ENCODE measurements at places on chromosomes 1 and 21.
A peak's percentile ranks its signal among the peaks of the same experiment; 100 is the strongest.

GRCh38 chr1:110434946-110435345 is 16.0 kb upstream of the PROK1 start:
- DNase-seq: no peak

DNA sequence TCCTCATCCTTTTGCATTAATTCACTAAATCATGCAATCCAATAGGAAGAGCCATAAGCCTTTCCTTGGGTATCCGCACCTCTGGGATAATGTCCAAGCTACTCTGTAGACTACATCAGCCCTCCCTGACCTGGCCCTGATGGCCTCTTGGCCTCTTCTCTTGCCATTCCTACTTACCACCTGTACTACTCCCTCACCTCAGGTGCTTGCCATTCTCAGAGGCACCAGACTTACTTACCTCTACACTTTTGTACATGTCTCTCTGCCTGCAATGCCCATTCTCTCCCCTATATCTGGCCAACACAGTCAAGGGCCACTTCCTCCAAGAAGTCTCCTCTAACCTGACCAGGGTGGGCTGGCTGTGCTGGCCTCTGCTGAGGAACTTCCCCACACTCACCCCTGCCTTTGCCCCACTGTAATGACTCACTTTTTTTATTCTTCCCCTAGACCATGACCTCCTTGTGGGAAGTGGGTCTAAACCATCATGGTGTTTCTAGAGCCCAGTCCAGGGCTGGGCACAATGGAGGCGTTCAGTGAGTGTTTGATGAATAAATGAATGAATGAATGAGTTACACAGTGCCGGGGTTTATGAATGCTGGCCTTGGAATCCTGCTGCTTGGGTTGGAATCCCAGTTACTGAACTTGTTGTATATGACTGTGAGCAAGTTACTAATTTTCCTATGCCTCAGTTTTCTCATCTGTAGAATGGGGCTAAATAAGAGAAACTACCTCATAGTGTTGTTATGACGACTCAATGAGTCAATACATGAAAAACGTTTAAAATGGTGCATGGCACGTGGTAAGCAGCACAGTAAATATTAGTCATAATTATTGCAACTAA is 179.8 kb downstream of the FOXD2 start:
- DNase-seq: no peak

DNA sequence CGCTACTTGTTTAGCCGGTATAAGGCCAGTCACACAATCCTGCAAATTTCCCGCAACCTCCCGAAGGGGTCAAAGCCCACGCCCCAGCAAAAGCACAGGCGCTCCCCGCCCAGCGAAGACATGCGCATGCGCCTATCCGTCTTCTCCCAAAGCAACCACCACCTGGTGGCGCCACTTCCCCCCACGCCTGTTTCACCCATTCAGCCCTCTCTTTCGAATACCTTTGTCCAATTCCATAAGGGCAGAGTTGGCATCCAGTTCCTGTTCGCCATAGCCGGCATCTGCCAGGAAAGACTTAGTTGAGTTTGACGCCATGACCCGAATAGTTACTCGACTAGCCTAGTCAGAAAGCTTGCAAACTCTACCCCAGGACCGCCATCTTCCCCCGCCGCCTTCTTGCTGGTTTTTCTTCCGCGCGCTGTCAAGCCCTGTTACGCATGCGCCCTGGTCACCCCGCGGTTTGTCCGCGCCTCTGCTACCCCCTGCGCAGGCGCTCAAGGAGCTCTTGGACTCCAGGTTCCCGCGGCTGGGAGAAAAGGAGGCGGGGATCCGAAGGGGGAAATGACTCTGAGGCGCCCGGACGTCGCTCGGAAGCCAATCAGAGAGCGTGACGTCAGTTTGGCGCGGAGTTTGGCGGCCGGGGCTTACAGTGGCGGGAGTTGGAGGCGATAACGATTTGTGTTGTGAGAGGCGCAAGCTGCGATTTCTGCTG is at the start of the genes DTL and INTS7:
TSS of gene DTL (plus strand) at position 626 of the 712 bp plus-strand sequence. CDS start 143 bp downstream, outside the sequence.
TSS of gene INTS7 (minus strand) at position 435 of the 712 bp plus-strand sequence. CDS start at position 315, 120 bp downstream.
- peak; percentile 85 for DNase-seq

DNA sequence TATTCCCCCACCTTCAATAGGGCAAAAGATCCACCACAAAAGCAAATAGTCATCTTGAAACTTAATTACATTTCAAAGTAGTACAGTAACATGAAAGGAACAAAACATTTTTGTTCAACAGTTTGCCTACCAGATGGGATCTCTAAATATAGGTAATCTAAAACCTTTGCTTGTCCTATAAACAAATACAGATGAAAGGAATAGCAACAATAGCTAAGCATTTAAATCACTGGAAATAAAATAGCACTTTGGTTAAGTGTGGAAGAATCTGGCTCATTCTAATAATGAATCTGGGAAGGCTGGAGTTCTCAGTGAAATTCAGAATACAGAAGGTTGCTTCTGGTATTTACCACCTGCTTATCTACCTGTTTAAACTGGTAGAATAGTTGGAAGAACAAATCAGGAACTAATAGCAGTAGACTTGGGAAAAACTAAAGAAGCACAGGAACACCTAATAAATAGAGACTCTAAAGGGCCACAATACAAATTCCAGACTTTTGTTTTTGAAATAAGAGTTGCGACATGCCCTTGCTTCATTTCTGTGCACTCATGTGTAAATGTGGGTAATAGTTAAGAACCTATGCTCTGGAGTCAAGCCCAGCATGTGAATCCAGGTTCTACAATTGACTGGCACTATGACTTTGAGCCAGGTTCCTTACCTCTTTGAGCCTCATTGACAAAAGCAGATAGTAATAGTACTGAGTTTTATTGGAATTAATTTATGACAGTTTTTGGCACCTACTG is 2.3 kb upstream of the LYPLAL1 start:
- DNase-seq: no peak

- no peak for DNase-seq
Measured at GRCh38 chr1:215475796-215476481, 91.2 kb upstream of the KCTD3 start.

- no peak for DNase-seq
Measured at GRCh38 chr1:113905435-113905861, 322 bp downstream of the DCLRE1B start.

DNA sequence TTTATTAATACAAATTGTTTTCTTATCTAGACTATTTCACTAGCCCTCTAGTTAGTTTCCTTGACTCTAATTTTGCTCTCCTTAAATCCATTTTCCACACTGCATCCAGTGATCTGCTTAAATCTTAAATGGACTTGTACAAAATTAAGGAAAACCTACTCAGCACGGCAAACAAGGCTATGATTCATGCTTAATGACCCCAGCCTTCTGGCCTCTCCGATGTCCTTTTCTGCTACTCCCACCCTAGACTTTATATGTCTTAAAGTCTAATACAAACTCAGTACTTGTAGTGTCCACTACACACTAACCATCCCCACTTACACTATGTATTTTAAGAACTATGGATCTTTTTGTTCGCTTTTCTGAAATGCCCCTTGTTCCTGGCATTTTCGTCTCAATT is 2.2 kb downstream of the TMED5 start:
- no peak for DNase-seq

GRCh38 chr1:82844911-82845827 is 1044.4 kb downstream of the ADGRL2 start:
- peak; percentile 14 for DNase-seq

- DNase-seq: peak; percentile 65
Measured at GRCh38 chr1:235415008-235415904, 48.0 kb downstream of the TBCE start.

DNA sequence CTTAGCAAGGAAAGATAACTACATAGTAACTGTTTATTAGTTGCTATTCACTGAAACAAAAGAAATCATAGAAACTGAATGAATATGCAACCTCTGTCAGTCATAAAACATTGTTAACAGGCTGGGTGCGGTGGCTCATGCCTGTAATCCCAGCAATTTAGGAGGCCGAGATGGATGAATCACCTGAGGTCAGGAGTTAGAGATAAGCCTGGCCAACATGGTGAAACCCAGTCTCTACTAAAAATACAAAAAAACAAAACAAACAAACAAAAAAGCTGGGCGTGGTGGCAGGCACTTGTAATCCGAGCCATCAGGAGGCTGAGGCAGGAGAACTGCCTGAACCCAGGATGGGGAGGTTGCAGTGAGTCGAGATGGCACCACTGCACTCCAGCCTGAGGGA is 44.1 kb downstream of the CRB1 start:
- no peak for DNase-seq

- no peak for DNase-seq
Measured at GRCh38 chr1:70714149-70714548, 303.1 kb downstream of the CTH start.

GRCh38 chr1:218613105-218613504 is 268.0 kb downstream of the TGFB2 start:
- DNase-seq: no peak

- DNase-seq: peak; percentile 99
Measured at GRCh38 chr21:17454315-17455027, 58.4 kb upstream of the CXADR start.

DNA sequence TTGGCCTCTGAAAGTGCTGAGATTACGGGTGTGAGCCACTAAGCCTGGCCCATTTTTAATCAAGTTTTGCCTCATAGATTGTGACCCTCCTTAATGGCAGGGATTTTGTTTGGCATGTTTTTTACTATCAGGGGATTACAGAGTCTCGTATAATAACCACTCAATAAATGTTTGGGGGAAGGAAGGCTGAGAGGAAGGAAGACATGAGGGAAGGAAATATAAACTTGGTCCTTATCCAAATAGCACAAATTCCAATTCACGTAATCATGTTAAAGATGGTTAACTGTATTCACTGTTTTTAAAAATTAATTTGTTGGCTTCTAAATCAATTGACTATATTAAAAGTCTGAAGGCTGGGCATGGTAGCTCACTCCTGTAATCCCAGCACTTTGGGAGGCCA is 30.9 kb upstream of the SERTAD4 start:
- DNase-seq: no peak

GRCh38 chr1:228284148-228284495 is 76.3 kb downstream of the OBSCN start:
- no peak for DNase-seq

DNA sequence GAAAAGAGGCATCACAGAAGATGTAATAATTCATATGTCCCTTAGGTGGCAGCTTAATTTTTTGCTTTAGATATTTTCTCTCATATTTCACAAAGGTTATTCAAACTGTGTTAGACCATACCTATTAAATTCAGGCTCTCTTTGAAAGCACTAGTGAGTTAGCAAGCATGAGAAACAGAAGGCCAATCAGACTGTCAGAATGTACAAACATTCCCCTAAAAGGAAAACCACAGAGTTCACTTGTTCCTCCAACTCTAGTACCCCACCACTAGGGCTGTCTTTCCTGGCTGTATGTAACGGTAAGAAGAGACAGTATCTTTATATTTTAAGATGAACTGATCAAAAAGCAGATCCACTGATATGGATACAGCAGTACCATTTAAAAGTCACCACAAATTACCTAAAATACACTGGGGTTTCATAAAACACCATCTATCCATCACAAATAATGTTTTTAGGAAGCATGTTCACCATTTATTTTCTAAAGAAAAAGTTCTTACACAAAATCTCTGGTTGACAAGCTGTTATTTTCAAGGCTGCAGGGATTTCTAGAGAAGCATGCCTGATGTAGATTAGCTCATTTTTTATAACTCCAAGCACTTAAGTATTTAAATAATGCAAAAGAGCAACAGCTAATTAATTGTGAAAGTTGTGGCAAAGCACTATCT is 1.8 kb downstream of the ARPC5 start:
- peak; percentile 88 for DNase-seq

- DNase-seq: no peak
Measured at GRCh38 chr1:180522213-180522515, 19.8 kb upstream of the ACBD6 start.

DNA sequence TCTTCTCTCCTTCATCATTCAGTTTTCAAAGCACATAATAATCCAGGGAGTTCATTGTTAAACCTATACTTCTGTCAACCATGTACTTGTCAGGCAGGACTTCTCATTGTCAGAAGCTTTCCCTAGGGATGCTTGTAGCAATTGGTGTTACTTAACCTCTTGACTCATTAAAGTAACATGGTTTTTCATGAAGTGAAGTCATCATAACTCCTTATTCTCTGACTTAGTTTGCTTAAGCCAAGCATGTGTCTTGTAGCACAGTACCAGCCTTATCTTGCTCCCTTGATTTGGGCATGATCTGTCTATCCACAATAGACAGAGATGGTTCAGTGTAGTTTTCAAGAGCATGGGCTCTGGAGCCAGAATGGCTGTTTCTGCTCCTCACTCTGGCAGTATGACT is 45.3 kb downstream of the LRIG2 start:
- DNase-seq: no peak

DNA sequence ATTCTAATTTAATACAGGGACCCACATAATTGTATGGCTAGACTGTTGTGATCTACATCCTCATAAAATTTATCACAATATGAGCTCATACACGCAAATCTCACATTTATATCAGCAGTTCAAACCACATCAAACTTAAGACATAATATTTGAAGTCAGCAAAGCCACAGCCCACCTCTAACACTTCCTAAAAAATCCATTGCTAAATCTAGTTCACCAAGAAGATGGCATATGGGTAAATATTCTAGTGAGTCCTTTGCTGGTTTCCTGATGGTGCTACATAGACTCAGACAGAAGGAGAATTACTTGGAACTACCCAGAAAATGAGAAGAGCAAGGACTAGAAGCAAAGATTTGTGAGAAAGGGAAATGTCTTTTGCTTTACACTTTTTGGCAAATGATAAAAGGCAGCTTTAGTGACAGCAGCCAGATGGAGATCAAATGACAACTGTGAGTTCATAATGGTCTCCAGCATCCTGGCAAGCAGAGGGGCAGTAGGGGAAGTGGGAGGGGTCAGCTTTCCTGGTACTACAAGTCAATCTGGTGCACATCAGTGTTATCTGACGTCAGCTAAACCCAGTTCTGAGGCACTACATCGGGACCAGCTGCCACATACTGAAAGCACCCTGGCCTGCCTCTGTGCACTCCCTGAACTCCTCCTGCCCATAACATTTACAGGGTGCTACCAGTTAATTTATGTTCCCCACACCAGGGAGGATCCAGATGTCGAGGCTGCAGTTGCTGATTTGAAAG is 10.6 kb upstream of the GADD45A start:
- peak; percentile 98 for DNase-seq

- no peak for DNase-seq
Measured at GRCh38 chr21:26943921-26944320, 23.0 kb downstream of the ADAMTS5 start.
